ENCODE measurements at places on chromosomes 7 and 10.

DNA sequence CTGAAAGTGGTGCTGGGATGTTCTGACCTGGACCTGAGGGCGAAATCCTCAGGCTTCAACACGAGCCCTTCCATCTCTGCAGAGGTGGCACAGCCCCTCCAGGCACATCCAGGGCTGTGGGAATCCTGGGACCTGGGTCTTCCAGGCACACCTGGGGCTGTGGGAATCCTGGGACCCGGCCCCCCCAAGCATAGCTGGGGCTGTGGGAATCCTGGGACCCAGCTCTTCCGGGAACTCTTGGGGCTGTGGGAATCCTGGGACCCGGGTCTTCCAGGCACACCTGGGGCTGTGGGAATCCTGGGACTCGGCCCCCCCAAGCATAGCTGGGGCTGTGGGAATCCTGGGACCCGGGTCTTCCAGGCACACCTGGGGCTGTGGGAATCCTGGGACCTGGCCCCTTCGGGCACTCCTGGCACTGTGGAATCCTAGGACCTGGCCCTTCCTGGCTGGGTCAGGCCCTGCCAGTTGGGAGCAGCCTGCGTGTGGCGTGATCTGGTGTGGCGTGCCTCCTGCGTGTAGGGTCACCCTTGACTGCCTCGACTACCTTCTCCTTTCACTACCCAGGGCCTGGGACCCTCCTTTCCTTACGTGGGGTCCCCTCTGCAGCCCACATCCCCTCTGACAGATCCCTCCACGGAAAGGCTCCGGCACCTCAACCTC, 124.0 kb downstream of the WDR37 start:
- DNase-seq: no peak

DNA sequence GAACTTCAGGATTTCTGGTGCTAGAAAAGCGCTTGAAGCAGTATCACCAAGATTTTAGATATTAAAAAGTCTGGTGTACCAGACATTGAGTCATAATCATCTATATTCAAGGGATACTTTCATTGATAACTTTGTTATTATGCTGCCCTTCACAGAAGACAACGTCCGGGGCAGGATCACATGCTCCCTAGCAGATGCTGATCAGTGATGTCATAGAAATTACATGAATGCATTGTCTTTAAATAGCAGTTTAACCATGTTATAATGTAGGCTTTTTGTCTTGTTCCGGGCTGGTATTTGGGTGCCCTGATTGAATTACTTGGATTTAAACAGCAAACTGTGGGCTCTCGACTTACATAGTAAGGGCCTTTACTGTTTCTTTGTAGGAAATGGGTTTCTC, 54.0 kb downstream of the VWA2 start:
- DNase-seq: no peak

DNA sequence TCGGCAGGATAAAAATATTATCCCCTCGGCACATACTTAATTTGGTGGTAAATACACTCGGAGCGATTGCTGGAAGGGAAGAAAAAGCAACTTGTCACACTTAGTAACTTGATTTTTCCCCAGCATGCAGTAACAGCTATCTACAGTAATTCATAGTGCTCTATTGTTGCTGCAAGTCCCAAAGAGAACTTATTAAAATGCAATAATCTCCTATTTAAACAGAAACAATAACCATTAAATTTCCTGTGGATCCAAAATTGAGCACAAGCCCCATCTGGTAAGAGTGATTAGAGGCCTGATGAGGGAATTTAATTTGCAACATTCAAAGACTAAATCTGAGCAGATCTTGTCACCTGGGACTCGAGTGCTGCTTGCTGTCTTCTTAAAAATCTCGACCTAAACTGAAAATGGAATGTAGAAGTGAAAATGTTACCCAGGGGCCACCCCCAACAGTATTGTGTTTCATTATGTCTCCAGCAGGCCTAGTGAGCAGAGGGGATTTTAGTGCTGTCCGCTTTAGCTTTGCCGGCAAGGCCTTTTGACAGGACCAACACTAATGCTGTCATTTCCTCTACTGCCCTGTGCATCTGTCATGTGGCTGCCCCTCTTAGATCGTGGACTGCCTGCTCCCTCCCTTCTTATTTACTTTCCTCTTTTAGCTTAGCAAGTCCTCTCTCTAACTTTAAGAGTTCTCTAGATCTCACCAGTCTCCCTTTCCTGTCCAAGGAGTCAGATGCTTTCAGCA, 639.7 kb downstream of the AUTS2 start:
- DNase-seq: no peak

DNA sequence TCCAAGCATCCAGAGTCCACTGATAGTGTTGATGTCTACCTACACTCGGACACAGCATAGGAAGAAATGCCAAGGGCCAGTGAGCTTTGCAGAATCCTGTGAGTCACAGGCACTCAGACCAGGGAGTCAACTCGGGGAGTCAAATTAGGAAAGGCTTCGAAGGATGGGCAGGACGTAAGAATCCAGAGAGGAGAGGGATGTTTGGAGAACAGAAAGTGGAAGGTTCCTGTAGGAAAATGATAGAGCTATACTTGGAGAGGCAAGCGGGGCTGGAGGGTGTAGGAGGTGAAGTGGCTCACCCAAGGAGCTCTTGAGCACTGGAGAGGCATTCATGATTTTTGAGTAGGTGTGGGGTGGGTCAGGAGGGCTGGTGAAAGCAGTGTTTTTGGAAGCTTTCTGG, 3.0 kb downstream of the ZYX start:
- no peak for DNase-seq

DNA sequence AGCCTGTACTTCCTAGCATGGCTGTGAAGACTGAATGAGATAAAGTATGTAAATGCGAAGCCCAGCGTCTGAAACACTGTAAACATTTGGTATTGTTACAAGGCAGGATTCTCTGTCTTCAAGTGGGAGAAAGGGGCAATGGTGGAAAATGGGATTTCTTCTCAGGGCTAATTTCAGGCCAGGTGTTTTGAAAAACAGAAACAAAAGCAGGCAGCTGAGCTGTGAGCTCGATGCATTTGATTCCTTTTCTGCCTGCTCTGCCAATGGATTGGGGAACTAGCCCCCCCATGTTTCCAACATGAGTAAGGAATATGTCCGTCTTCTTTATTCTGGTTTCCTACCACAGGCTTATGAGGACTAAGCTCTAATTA, 732.1 kb upstream of the AUTS2 start:
- DNase-seq: no peak

DNA sequence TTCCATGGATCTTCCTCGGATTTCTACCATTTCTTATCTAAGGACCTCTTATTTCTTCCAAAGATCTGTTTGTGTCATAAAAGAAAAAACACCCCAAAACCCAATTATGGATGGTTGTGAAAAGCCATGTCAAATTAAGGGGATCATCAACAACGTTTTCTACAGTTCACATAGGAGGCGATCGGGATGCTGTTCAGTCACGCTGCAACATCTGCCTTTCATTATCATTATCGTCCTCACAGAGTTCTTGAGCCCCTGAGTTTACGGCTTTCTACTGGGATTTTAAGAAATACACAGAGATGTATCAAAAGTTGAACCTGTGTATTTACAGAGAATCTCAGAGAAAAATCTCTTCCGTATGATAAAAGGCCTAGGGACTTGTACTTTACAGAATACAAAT, 101.4 kb downstream of the GRM8 start:
- no peak for DNase-seq

DNA sequence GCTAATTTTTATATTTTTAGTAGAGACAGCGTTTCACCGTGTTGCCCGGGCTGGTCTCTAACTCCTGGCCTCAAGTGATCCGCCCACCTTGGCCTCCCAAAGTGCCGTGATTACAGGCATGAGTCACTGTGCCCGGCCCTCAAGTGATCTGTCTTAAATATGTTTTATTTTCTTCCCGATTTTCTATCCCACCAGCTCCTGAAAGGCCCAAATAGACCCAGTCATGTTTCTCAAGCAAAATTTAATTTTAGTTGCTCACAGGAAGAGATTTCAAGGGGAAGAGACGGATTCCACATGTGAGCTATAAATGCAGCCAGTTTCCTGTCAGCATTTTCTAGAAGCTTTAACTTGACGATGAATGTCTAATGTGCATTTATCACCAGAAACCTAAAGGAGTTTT, 12.0 kb downstream of the DENND10 start:
- DNase-seq: no peak

GRCh38 chr10:57867241-57867640, 400.5 kb downstream of the IPMK start:
- no peak for DNase-seq

- DNase-seq: no peak
These were observed 137.2 kb downstream of the NOC3L start for GRCh38 chr10:94225589-94225988.

- no peak for DNase-seq
These were observed 117.9 kb downstream of the AOAH start for GRCh38 chr7:36606153-36606975.

- DNase-seq: no peak
These were observed 481.8 kb downstream of the SEMA3D start for GRCh38 chr7:84705079-84705478.
